GM03348 (cell line): ENCODE measurements at places on chromosomes 5 and 9.

DNA sequence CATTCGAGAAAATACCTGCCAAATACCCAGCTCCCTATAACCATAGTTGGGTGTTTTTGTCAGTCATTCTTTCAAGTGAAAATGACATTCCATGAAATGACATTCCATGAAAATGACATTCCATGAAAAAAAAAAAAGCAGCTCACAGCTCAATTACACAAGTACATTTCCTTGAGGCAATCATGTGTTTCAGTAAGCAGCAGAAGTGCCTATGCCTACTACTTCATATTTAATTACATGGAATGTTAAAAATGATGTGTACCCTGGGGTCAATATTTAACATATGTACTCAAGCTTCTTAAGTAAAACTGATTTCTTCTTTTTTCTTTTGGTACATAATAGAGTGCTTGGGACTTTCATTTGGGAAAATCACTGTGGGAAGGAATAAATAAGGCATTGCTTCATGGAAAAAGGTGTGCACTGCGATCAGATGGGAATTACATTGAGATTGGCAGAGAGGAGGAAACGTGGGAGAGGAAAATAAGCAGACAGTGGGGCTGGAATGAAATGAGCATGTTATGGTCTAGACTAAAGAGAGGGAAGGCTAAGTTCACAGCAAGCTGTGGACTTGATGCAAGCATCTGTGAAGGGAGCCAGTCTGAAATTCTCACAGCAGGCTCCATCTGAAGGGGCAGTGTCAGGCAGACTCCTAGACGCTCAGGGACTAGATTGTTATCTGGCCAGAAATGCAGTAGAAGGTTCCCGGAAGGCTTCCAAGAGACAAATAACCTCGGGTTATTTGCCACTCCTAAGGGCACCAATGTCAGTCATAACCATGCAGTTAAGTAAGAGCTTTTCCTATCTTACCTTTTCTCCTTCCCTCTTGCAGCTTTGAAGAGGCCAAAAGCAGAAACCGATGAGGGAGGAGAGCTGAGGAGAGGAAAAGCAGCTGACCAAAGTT is 15.2 kb upstream of the SPATA9 start:
- no peak for DNase-seq

GRCh38 chr9:21906881-21907280 is 87.3 kb downstream of the CDKN2A start:
- no peak for DNase-seq

DNA sequence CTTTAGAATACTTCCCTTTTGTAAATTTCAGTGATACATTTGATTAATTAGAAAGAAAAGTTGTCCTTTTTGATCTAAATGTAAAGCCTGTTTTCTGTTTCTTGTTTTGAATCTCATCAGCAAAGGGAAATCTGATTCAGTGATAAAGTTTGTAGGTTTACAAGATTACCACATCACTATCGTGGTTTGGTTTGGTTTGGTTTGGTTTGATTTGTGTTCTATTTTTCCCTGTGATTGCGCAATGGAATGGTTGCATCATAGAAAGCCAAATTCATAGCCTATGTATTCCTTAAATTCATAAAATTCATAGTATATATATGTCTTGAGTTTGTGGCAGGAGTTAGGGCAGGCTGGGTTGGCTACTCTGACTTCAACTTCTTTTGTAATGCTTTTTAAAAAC is 15.2 kb downstream of the SRFBP1 start:
- DNase-seq: no peak

GRCh38 chr5:168359820-168360460 is 68.5 kb downstream of the WWC1 start:
- no peak for DNase-seq

DNA sequence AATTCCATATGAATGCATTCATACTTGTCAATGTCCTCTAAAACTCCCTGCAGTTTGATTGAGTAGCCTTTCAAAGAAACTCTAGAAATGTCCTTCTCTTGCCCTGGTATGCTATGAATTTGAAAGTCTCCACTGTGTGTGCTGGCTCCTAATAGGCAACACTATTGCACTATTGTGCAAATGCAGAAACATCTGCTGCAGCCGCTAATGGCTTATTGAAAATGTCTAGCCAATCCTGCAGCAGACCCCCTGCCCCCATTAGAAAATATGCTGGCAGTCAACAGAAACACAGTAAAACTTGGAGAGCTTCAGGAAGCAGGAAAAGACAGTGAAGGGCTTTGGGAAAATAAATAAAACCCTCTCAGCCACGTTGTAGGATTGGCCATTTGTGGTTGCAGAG is 87.3 kb upstream of the GRAMD2B start:
- peak; percentile 46 for DNase-seq

GRCh38 chr9:111945216-111945615 is 48.6 kb downstream of the UGCG start:
- DNase-seq: peak; percentile 74
